ENCODE measurements at places on chromosomes 2 and 18.

GRCh38 chr2:38261569-38262068, 115.5 kb downstream of the ATL2 start:
- no peak for DNase-seq

DNA sequence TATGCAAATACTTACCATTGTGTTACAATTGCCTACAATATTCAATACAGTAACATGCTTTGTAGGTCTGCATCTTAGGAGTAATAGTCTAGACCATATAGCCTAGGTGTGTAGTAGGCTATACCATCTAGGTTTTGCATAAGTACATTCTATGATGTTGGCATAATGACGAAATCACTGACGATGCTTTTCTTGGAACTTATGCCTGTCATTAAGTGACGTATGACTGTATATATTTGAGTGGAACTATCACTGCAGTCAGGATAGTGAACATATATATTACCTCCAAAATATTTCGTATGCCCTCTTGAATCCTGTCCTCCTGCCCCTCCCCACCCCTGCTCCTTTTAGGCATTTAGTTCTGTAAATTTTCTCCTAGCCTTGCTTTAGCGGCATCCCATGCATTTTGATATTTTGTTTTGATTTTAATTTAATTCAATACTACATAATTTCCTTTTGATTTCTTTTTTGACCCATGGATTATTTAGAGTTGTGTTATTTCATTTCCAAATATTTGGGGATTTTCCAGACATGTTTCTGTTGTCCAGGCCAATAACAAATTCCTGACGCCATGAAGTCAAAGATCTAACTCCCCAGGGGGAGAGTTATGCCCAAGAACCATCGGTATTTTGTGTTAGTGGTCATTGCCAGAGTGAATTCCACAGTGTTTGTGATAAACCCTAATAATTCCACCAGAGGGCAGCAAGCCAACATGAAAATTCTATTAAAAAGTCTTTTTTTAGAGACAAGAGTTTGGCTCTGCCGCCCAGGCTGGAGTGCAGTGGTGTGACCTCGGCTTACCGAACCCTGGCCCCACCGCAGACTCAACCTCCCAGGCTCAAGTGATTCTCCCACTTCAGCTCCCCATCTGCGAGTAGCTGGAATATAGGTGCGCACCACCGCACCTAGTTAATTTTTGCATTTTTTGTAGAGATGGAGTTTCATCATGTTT, 24.2 kb upstream of the CASP8 start:
- peak; percentile 56 for DNase-seq

GRCh38 chr2:8215982-8216381, 465.9 kb upstream of the ID2 start:
- DNase-seq, result no peak

DNA sequence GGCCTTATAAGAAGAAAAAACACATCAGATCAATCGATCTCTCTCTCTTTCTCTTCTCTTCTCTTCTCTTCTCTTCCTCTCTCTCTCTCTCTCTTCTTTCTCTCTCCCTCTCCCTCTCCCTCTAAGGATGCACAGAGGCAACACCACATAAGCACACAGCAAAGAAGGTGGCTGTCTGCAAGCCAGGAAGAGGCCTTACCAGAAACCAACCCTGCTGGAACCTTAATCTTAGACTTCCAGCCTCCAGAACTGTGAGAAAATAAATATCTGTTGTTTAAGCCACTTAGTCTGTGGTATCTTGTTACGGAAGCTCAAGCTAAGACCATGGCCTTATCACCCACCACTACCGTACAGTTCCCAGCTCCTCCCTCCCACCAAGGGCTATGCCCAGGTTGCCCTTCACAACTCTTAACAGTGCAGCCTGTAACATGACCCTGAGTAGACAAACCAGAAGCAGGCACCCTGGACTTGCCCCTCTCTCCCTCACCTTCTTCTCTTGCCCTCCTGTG, 25.2 kb upstream of the TMEM237 start:
- no peak for DNase-seq

- no peak for DNase-seq
Observed at GRCh38 chr18:67432806-67433205, 83.7 kb downstream of the DSEL start.

- DNase-seq, result no peak
Observed at GRCh38 chr2:114331934-114332333, 110.5 kb upstream of the DPP10 start.

DNA sequence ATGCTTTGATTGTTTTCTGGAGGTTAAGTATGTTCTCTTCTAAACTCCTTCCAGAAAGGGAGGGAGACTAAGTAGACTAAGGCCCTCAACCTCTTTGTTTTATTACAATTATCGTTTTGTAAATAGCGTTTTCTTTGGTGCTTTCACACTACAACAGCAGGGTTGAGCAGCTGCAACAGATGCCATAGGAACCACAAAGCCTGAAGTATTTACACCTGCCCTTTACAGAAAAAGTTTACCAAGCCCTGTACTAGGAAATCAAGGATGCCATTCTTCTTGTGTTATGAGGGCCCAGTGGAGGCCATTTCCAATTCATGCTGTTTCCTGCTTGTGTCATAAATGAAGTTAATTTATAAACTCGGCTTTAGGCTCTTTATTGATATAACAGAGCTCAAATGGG, 914.8 kb downstream of the DCDC2C start:
- DNase-seq, result no peak

GRCh38 chr2:238684362-238685326, 163.2 kb upstream of the TWIST2 start:
- DNase-seq, result peak; percentile 96

DNA sequence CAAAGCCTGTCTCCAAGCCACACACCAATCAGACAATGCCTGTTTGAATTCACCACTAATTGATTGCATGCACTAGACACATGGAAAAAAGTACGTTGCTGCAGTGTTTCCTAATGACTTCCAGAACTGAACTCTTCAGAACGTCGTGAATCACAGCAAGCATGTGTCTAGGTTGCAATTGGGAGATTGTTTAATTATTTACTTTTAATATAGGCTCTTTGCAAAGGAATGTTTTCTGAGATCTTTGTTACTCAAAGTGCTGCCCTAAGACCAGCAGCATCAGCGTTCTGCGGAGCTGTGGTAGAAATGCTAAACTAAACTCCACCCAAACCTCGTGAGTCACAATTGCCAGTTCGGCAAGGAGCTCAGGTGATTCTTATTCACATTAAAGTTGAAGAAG, 52.7 kb upstream of the CCDC68 start:
- peak; percentile 76 for DNase-seq

DNA sequence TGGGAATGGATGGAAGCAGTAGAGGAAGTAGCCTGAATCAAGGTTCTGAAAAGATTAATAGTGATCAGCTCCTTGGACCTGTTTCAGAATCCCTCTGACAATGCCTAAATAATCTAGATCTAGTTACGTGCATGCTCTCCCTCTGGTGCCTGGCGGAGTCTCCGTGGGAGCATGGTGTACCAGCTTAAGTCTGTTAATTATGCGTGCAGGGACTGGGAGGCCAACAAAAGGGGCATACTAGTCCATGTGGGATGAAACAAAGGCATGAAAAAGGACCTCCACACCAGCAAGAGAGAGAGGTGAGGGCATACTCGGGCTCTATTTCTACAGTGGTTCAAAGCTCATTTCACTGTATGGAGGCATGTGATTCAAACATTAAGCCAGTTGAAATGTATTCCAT, 200.3 kb downstream of the DPP4 start:
- DNase-seq, result no peak

GRCh38 chr2:241213567-241213966, 25.1 kb downstream of the ANO7 start:
- no peak for DNase-seq

GRCh38 chr2:144659731-144660275, 139.9 kb upstream of the ZEB2 start:
- DNase-seq, result peak; percentile 76

GRCh38 chr2:38492042-38492615, 110.6 kb downstream of the HNRNPLL start:
- DNase-seq, result no peak

- peak; percentile 24 for DNase-seq
Observed at GRCh38 chr2:166419616-166419934, 43.8 kb upstream of the SCN9A start.

- peak; percentile 60 for DNase-seq
Observed at GRCh38 chr18:23337599-23338444, 115.3 kb upstream of the RIOK3 start.

DNA sequence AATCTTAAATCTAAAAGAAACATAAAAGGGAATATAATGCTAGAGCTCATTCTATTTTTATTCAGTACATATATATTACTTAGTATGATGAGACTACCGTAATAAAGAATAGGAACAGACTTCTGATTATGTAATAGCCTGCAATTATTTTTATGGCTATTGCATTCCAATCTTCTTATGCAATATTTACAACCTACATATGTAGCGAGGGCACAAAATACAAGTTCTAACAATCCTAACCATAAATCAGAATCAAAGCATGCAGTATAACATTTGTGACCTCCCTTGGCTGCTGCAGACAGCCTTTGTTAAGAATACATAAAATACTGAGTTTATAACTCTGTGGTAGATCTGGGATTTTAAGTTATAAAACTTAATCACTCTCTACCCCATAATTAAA, 177.6 kb downstream of the BABAM2 start:
- peak; percentile 83 for DNase-seq

- no peak for DNase-seq
Observed at GRCh38 chr2:17076533-17076932, 410.9 kb upstream of the CYRIA start.

GRCh38 chr2:151481744-151482143, 72.0 kb downstream of the RIF1 start:
- no peak for DNase-seq

DNA sequence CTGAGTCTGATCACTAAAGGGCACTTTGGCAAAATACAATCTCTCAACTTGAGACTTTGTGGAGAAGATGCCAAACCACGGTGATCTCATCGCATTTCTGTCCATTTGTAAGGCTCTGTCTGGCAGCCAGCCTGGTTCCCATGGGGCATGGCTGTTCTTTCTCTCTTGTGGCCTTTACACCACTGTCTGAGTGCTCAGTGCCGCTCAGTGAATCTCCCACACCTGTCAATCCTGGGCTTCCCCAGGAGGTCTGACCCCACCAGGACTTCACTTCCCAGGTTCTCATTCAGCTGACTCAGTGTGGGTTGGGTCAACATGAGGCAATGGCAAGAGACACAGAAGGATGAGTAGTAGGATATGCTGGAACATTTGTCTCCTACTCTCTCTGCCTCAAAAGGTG, 96.8 kb upstream of the TRIB2 start:
- peak; percentile 67 for DNase-seq

GRCh38 chr2:52934920-52935640, 832.5 kb upstream of the CHAC2 start:
- no peak for DNase-seq

DNA sequence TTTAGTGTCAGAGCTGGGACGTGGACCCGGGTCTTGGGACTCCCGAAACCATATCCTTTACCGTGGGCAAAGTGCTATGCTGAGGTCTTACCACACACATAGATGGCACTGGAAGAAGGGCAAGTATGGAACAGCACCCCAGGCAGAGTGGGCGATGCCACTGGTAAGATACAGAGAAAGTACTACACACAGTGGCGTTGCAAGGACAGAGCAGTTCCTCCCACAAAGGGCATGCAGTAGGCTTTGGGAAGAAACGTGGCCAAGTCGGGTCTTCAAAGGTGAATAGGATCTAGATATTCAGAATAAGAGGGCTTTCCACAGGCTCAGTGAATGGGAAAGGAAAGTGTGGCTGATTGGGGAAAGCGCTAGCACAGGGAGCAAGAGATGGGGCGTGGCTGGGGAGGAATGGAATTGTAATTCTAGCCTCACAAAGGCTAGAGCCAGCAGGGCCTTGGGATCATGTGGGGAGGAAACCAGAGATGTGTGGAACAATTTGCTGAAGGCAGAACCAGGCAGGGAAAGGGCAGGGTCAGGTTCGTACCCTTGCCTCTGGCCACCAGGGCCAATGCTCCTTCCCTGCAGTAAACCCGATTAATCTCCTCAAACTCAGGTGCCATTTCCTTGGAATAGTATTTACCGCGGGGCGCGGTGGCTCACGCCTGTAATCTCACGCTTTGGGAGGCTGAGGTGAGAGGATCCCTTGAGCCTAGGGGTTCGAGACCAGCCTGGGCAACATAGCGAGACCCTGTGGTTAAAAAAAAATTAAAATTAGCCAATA, 36.0 kb downstream of the PCBP1 start:
- DNase-seq, result peak; percentile 56

- peak; percentile 77 for DNase-seq
Observed at GRCh38 chr2:45009303-45009927, at the start of gene SIX2. TSS of gene SIX2 (minus strand) at chr2:45009452. CDS start at chr2:45009110, 342 bp downstream.

GRCh38 chr2:205688417-205689200, 6.3 kb downstream of the NRP2 start:
- no peak for DNase-seq

DNA sequence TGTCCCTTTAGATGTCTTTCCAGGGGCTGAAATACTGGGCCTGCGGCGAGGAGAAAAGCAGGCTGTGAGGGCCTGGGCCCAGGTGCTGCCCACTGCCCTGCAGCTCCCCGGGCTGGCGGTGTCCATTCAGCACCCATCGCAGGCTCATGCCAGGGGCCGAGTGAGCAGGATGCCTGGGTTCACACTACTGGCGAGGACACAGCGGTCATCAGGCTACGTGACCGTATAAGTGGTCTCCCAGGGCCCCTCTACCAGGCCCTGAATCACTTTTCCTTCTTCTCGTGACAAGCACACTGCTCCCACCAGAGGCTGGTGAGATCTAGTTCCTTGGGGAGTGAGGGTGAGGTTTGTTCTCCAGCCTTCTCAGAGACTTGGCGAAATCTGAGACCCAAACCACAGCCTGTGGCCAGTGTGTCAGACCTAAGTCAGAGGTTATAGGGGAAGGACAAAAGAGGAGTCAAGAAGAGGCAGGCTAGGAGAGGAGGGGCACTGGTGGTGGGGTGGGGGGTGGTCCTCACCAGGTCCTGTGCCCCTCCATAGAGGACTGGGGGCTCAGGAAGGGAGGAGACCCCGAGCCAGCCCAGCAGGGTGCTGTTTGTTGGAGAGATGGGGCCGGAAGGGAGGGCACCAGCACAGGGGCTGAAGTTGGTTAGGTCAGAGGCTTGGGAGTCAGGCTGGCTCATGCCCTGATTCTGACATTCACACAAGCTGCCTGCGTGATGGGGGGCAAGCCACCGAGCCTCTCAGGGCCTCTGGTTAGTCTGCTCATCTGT, 6.6 kb upstream of the SEMA4C start:
- no peak for DNase-seq

- DNase-seq, result no peak
Observed at GRCh38 chr2:195649629-195650190, 7.3 kb upstream of the SLC39A10 start.

GRCh38 chr18:29616867-29617266, 1425.7 kb downstream of the DSC3 start:
- no peak for DNase-seq

DNA sequence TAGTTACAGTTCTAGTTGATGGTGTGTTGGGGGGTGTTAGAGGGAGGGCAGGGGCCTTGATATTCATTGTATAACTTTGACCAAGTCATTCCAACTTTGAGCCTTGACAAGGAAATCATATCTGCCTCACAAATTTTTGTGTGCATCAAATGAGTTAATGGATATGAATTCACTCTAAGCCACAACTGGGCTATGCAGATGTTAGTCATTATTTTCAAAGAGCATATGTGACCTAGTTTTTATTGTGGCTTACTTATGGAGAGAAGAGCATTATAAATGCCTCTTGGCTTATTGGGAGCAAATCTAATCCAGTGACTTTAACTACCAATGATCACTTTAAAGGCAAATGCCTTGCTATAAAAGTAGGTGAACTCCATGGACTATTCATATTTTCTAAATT, 250.2 kb downstream of the LPIN1 start:
- DNase-seq, result peak; percentile 76

GRCh38 chr2:13779996-13780395, 852.5 kb upstream of the LRATD1 start:
- no peak for DNase-seq

- no peak for DNase-seq
Observed at GRCh38 chr2:39725401-39725800, 53.7 kb downstream of the THUMPD2 start.

Data from fibroblast of skin of left quadriceps (primary cell).